ENCODE measurements at places on chromosomes 2 and 18.

DNA sequence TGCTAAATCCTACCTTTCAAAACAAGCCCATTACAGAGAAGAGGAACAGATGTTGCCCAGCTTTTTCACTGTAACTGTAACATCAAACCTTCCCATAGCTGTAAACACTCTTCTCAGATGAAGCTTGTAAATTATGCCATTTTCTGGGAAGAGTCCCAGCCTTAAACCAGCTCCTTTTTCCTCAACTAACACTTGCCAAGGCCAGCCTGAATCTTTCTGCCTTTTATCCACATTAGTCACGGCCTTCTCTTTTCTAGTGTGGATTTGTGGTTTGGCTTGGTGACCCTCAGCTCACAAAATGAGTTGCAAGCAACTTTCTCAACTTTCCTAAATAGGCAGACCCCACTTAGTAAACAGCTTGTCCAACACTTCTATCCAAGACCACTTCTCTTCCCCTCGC lies 90.2 kb downstream of the CABLES1 start:
- no peak for DNase-seq

- DNase-seq: no peak
Measured at GRCh38 chr2:26279886-26280285, 35.1 kb downstream of the HADHB start.

DNA sequence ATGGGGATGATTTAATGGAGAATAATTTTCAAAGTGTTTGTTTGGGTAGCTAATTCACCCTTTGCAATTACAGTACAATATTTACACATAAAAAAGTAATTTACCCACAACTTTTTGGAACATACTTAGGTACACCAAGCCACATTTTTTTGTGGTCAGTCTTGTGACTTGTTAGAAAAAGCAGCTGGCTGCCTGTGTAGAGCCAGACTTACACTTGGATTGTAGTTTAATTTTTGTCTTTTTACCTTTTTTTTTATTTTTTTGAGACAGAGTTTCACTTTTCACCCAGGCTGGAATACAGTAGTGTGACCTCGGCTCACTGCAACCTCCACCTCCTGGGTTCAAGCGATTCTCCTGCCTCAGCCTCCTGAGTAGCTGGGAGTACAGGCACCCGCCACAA lies 45.4 kb downstream of the RALBP1 start:
- no peak for DNase-seq

DNA sequence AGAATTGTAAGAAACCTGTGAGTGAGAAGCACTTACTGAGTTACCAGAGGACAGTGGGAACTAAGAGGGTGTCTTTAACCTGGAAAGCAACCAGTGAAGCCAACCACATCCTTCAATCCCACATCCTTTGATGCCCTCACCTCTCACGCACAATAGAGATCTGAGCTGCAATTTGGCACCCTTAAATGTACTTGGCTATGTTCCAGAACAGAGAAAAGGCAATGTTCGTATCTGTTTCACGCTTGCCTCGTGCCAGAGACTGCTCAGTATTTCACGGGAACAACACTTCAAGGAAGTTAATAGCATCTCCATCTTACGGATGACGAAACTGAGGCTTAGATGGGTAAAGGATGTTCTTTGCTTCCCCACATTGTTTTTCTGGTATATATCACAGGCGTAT lies 167.4 kb downstream of the DPP10 start:
- DNase-seq: no peak

GRCh38 chr2:79099140-79099686 lies 11.4 kb upstream of the REG1B start:
- no peak for DNase-seq

GRCh38 chr2:161245671-161246070 lies 62.6 kb upstream of the PSMD14 start:
- DNase-seq: no peak

DNA sequence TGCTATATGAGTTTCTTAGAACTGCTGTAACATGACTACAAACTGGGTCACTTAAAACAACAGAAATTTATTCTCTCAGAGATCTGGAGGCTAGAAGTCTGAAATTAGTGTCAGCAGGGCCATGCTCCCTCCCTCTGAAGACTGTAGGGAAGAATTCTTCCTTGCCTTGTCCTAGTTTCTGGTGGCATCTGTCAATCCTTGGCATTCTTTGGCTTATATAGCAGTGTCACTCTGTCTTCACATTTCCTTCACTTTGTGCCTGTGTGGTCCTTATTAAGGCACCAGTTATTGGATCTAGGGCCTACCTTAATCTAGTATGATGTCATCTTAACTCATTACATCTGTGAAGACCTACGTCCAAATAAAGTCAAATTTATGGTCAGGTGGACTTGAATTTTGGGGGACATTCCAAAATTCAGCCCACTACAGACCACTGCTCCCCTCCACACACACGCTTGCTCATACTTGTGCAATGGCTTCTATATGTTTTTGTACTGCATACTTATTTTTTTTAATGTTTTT lies 7.6 kb downstream of the ZC3H15 start:
- no peak for DNase-seq

DNA sequence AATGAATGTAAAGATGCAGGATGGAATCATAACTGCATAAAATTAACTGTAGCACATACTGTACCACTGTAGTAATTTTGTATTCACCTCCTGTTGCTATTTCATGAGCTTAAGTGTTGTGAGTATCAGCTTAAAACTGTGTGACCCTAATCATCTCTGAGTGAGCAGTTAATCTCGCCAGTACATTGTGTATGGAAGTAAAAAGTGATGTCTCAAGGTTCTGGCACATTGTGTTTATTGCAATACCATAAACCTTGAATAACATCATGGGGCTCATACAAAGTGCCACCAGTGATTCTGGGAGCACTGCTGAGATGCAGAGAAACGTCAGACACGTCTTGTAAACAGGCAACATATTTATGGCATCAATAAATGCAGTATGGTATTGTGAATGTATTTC lies 124.5 kb downstream of the PMAIP1 start:
- no peak for DNase-seq

DNA sequence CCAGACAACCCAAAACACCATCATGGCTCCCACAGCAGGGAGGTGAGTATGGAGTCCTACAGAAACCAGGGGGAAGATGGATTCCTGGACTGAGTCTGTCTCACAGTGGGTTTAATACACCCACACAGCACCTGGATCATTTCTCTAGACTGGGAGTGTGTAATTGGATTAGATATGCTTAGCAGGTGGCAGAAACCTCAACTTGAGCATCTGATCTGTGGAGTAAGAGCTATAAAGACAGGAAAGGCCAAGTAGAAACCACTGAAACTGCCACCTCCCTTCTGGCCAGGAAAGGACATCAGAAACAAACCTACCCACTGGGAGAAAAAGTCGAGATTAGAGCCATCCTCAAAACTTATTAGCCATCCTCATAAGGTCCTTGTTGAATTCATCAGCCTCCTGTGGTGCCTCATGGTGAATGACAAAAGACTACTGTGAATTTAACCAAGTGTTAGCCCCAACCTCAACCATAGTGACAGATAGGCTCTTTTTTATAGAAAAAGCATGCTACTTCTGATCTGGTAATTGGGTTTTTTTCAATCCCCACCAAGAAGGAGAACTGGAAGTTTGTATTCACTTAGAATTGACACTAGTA lies 28.1 kb upstream of the CHST9 start:
- no peak for DNase-seq

GRCh38 chr2:129006135-129006886 lies 687.6 kb upstream of the HS6ST1 start:
- DNase-seq: no peak

GRCh38 chr2:197777823-197778407 lies 7.2 kb downstream of the BOLL start:
- no peak for DNase-seq

GRCh38 chr2:174124181-174124580 lies 124.2 kb downstream of the OLA1 start:
- DNase-seq: no peak

GRCh38 chr2:176847575-176847974 lies 365.0 kb upstream of the HNRNPA3 start:
- no peak for DNase-seq

DNA sequence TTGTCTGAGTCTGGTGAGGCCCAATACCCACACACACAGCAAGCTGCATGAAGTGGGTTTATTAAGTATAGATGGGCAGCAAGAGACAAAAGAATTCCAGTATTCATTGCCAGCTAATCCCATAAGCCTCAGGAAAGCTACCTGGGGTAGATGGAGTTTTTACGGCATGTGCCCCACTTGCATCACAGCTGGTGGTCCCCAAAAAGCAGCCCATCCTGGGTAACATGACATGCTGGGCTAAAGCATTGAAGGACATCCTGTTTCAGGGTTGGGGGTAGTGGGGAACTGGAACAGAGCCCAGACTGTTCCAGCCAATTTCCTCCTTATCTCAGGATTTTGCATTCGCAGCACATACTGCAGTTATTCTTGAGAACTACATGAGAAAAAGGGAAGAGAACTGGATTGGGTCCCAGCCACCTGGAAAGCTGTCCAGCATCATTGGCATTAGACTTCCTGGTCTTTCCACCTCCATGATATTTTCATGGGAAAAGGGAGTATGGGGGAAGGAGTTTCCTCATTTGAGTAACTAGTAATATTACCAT lies 240.1 kb upstream of the MMADHC start:
- no peak for DNase-seq

DNA sequence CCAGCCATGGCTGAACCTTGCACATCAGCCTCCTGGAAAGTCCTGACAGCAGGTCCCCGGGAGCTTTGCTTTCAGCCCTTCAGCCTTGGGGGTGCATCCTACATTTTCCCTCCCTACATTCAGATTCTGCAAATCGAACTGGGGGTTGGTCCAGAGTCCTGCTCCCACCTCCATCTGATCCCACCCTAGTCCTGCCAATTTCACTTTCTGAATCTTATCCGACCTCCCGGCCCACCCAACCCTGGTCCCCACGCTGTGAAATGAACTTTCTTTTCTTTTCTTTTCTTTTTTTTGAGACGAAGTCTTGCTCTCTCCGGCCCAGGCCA lies 47.8 kb upstream of the ODC1 start:
- DNase-seq: no peak

- no peak for DNase-seq
Measured at GRCh38 chr18:985212-985661, 80.6 kb downstream of the ADCYAP1 start.

GRCh38 chr2:203360833-203361430 lies 32.7 kb downstream of the ABI2 start:
- DNase-seq: no peak

- no peak for DNase-seq
Measured at GRCh38 chr2:226407135-226407534, 392.5 kb downstream of the IRS1 start.

GRCh38 chr18:28820353-28820752 lies 643.4 kb upstream of the CDH2 start:
- no peak for DNase-seq

DNA sequence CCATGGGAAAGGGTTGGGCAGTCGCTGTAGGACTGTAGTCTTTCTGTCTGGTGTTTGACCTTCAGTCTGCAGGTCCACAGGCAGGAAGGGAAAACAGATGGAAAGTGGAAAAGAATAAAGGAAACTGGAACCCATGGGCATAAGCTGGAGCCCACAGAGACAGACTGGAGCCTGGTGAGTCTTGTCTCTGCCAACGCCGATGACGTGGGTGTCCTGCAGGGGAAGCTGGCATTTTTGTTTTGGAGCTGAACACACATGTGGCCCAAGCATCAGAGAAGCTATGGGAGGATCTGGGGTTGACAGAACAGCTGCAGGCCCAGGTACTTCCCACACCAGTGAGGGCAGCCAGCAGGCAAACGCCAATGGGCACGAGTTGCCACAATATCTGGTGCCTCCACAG lies 28.2 kb upstream of the SOCS6 start:
- no peak for DNase-seq

DNA sequence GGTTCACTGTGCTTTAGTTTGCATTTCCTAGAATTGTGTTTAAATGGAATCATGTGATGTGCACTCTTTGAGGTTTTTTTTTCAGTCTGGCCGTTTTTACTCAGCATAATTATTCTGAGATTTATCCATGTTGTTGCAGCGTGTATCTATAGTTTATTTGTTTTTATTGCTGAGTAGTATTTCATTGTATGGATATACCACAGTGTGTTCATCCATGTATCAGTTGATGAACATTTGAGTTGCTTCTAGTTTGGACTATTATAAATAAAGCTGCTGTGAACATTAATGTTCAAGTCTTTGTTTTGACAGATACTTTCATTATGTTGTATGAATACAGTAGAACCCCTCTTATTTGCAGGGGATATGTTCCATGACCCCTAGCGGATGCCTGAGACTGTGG lies 39.1 kb downstream of the TRAF3IP1 start:
- DNase-seq: no peak

- DNase-seq: no peak
Measured at GRCh38 chr2:232341061-232341738, 37.4 kb upstream of the ALPP start.

- DNase-seq: no peak
Measured at GRCh38 chr2:39838589-39838988, 59.5 kb upstream of the THUMPD2 start.

- no peak for DNase-seq
Measured at GRCh38 chr2:45218931-45219339, 209.7 kb upstream of the SIX2 start.

DNA sequence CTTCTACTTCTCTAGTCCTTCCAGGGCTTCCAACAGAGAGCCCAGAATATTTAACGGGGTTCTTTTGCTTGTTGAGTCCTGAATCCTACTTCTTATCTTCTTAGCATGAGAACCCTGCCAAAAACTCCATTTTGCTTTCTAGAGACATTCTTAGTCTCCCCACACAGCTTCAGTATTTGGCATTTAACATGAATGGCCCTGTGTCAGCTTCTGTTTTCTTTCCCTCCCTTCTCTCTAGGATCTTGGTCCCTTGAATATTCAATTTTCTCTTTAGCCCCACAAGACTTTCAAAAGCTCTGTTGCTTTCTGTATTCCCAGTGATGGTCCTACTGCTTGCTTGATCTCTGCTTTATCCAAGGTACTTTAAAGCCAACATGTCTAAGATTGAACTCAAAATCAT lies 89.5 kb downstream of the WDR7 start:
- DNase-seq: no peak

DNA sequence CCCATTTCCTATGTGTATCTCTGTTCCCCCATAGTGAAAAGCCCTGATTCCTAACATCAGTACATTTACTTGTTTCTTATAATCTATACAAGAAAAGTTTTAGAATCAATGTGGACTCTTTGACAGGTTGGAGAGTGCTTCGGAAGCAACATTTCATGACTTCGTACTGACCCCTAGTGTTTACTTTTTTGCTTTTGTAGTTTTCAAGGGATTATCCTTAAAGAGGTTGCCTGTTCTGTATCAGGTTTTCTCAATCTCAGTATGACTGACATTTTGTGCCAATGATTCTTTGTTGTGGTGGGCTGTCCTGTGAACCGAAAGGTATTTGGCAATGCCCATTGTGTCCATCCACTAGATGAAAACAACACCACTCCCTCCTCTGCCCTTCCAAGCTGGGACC lies 43.3 kb upstream of the SERPINB2 start:
- DNase-seq: no peak

- no peak for DNase-seq
Measured at GRCh38 chr18:57435846-57436190, 644 bp downstream of the ONECUT2 start.

DNA sequence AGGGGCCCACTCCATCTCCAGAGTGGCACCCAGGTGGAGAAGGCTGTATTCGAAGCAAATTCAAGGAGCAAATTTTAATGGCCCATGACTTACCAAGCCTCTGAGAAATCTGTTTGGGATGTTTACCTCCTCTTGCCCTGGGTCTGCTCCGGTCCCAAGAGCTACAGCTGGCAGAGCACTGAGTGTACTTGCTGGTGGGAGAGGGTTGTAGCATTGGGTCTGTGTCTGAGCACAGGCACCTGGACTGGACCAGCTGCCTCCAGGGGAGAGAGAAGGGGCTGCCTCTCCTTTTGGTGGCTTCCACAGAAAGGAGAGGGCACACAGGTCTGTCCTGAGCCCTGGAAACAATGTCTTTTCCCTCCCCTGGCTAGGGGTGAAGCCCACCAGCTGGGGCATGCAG lies 9.8 kb downstream of the EN1 start:
- no peak for DNase-seq
